Activated CD8-positive, alpha-beta memory T cell treated with anti-CD3 and anti-CD28 coated beads for 4 hours (primary cell): ENCODE measurements at places on chromosomes 13 and 19.

DNA sequence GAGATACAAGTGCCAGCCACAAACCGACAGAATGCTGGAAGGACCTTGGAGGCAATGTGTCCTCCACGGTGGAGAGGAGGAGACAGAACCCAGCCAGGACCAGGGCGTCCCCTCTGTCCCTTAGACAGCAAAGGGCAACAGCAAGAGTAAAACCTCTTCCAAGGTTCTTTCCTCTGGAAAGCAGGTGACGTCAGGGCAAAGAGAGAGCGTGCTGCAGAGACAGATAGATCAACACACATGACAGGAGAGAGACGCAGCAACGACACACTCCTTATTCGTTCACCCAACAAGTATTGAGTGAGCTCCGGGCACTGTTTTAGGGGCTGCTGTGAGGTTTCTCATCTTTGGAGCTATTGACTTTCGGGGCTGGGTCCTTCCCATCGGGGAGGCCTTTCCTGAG, 1.3 kb upstream of the GALP start:
- DNase-seq: no peak

DNA sequence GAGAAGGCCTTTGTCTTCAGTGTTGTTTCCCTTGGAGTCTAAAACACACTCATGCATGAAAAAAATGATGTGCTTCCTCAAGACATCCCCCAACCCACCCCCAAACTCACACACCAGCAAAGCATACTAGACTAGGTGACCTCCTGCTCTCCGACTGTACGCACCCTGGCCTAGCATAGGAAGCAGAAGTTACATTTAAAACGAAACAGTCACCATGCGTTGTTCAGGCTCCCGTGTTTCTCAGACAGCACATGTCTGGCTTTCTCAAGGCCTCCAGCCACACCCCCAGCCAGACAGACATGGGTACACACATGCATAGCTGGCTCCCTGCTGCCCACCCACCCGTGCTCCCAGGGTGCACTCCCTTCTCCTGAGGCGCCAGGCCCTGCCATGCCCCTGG, 28.7 kb upstream of the C1QTNF9 start:
- DNase-seq: no peak

- no peak for DNase-seq
Measured at GRCh38 chr19:43782311-43782660, 1.5 kb upstream of the KCNN4 start.

- no peak for DNase-seq
Measured at GRCh38 chr13:26589754-26590153, 32.3 kb downstream of the WASF3 start.

GRCh38 chr13:104920091-104920490, 1615.4 kb downstream of the EFNB2 start:
- DNase-seq: no peak

GRCh38 chr19:16714702-16715287, 4.9 kb upstream of the NWD1 start:
- no peak for DNase-seq

DNA sequence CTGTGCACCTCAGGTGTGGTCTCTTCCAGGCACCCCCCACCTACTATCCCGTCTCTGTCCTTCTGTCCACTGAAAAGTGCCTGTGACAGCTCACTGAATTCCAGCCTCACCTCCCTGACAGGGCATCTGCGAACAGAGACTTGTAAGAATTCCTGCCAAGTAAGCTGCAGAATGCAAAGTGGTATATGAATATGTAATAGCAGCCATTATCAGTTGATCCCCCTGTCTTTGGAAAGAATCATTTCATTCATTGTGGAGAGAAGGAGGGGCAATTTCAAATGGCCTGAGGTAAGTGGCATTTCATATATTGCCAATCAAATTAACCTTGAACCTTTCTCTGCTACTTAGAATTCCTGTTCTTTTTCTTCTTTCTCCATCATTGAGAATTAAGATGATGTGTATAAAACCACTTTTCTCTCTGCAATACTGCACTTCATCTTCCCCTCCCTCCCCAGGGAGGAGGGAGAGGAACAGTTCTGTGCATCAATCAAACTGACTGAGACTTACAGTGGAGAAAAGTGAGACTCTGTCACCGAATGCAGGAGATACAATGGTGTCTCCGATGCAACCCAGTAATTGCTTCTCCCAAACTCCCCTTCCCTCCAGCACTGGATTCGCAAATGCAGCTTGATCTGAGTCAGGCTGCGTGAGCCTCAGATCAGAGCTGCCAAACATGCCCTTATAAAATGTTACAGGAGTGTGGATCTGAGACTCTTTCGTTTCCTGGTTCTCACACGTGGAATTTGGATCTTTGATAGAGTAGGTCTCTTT, 91.7 kb downstream of the SLC10A2 start:
- no peak for DNase-seq

- no peak for DNase-seq
Measured at GRCh38 chr19:16198370-16198651, 600 bp downstream of the AP1M1 start.

GRCh38 chr19:43101950-43102349, 19.4 kb upstream of the PSG2 start:
- DNase-seq: no peak

- no peak for DNase-seq
Measured at GRCh38 chr13:97425590-97425989, 8.4 kb upstream of the RAP2A start.

DNA sequence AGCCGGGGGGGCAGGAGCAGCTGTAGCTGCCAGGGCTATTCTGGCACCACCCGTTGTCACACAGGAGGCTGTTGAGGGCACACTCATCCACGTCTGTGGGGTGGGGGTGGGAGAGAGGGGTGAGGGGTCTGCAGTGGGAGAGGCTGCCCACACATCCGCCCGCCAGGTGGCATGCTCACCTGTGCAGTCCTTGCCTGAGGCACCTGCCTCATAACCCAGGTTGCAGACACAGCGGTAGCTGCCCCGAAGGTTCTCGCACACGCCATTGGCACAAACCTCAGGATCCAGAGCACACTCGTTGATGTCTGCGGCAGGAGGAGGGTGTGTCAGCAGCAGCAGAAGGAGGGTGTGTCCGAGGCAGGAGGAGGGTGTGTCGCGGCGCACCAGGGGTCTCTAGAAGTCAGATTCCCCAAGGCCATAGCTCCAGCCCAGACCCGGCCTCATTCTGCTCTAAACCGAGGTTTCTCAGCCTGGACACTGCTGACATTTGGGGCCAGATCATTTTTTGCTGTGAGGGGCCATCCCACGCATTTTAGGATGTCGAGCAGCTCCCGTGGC, 20.3 kb downstream of the FBN3 start:
- DNase-seq: no peak

DNA sequence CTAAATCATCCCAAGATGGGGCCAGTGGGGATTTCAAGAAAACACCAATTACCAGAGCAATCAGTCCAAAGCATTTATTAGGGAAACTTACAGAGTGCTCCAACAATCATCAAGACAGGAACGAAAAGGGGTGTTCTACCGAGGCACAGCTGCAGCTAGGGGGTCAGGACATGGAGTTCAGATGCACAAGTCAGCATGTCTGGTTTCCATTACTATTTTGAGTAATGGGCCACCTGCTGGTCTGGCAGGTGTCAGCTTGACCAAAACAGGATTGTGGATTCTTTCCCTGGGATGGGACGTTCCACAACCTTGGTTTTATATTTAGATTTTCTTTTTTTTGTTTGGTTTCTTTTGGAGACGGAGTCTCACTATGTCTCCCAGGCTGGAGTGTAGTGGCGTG, 3.9 kb upstream of the UBL5 start:
- no peak for DNase-seq

DNA sequence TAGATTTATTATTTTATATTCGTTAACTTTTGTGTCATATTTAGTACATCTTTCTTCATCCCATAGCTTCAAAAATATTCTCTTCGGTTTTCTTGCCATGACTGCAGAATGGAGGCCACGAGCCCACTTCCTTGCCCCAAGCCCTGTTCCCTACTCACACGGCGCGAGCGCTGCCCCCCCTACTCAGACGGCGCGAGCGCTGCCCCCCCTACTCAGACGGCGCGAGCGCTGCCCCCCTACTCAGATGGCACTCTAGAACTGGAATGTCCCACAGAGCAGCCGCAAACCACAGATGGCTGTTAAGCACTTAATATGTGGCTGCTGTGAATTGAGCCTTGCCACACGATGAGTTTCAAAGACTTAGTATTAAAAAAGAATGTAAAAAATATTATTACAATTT, 102.2 kb upstream of the PEG3 start:
- DNase-seq: no peak

GRCh38 chr19:457636-458035, 3.2 kb downstream of the SHC2 start:
- no peak for DNase-seq

DNA sequence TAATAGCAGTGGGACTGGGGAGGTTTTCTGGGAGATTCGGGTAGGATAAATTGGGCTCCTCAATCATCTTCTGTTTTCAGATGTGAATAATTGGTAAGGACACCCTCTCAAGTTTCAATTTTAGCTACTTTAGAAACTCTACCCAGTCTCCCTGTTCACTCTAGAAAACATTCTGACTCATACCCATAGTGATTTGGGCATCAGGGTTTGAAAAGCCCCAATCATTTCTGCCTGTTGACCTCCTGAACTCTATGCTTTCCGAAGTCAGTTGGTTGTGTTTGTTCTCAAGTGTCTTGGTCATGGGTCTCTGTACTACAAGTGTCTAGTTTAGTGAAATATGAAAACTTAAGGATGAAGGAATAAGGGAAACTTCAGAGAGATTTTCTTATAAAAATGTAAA, 911.3 kb upstream of the GPC6 start:
- DNase-seq: no peak

DNA sequence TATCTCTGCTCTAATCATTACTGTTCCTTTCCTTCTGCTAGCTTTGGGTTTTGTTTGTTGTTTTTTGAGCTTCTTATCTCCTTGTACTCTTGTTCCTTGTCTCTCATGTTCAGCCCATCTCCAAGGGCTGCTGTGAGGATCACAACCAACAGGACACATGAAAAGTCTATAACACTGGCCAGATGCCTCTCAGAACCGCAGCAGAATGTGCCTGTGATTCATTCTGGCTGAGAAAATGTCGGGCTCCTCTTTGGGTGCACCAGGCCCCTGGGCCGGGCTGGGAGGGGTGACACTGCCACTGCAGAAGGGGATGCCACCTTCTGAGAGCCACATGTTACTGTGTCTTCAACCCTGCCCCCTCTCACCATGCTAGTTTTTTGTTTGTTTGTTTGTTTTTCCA, 48.0 kb downstream of the GGACT start:
- no peak for DNase-seq

GRCh38 chr13:39688278-39688677, 32.8 kb downstream of the COG6 start:
- no peak for DNase-seq

- DNase-seq: no peak
Measured at GRCh38 chr19:44607049-44607448, 6.3 kb upstream of the IGSF23 start.

DNA sequence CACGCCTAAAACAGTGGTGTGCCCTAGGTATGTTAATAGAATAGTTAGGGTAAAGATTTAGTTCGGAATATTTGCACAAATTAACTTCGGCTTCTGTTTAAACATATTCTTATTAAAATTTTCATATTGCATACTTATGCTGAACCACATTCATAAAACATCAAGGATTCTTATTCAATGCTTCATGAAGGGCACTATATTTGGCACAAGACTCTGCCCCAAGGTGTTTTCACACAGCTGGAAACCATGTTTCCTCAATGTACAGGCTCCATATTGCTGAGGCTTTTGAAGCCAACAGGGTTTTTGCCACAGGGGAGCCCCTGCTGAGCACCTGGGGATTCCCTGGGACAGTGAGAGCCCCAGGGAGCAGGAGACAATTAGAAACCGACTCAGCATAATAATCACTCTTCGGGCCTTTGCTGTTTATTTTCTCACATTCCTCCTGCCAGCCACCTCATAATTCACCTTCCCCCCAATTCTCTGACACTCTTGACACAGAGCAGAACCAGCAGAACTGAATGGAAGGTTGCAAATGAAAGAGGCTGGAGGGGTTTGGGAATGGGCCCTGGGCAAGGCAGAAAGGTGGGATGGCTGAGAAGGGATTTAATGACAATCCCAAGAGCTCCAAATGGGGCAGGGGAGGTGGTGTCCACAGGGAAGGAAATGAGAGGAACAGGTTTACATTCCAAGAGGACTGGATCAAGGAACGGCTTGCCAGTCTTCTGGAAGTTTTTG, 72.3 kb upstream of the POMP start:
- no peak for DNase-seq

DNA sequence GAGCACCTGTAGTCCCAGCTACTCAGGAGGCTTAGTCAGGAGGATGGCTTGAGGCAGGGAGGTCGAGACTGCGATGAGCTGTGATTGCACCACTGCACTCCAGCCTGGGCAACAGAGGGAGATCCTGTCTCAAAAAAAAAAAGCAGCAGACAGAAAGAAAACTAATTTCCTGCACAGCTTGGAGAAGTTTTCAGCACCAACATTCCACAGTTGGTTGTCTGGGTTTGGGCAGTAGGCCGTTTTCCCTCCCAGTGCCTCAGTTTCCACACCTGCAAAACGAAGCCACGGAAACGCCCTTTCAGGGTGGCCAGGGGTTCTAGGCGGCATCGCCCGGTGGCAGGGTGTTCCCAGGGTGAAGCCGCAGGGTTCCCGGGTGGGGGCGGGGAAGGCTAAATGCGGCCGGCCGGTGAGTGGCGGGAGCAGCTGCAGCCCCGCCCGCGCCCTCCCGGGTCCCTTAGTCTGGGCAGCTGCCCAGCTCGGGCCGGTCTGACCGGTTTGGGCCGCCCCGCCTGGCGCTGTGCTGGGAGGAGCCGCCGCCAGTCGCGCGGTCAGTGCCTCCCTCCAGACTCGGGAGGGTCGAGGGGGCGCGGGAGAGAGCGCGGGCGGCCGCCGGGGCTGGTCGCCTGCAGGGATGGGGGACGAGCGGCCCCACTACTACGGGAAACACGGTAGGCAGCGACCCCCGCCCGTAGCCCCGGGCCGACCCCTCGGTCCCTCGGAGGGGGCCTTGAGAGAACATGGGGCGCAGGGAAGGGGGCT, at the start of gene SLC44A2:
Gene SLC44A2 (plus strand): TSS at position 551 of the 759 bp plus-strand sequence. CDS start 81 bp downstream, at position 632.
- no peak for DNase-seq

- no peak for DNase-seq
Measured at GRCh38 chr19:58227964-58228584, 640 bp upstream of the ZNF544 start.

DNA sequence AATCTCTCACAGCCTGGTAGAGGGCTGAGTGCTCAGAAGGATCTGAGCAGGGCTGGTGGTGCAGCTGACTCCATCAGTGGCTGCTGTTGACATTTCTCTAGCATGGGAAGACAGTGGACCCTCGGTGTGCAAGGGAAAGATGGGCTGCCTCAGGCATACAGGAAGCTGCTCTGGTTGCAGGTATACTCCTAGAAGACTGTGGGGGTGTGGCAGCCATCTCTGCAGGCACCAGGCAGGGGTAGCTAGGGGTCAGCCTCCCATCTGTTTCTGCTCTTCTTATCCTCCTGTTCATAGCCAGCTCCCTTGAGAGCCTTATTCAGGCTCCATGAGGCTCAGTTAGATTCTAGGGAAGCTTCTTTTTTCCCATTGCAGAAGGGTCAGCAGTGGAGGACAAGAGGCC, 475.5 kb downstream of the TSHZ3 start:
- no peak for DNase-seq
